ENCODE measurements at places on chromosomes 16 and 17.

GRCh38 chr17:57697891-57698711, 47.0 kb downstream of the CCDC182 start:
- DNase-seq: no peak

DNA sequence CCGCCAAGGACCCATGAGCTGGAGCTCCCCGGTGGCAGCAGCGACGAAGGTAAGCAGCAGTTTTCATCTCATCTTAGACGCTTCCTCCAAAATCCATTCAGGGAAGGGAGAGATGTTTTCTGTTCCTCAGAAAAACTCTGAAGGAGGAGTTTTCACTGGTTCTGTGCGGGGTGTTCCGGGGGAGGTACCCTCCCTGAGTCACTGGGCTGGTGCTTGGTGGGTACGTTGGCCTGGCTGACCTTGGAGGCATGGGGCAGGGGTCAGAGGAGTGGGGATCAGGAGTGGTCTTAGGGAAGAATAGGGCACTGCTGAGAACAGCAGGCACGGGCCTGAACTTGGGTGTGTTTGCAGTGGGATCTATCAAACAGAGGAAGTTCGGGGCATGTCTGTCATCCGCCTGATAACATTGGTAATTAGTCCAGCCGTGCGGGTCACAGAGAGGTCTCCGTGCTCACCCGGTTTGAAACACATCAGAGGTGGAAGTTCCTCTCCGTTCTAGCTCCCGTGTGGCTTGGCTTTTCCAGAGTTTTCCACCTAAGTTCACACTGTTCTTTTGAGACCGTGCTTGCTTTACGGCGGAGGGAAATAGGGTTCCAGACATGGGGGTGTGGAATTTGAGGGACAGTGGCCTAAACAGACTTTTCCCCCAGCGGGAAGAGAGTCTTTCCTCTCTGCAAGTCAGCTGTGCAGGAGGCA, 59.6 kb upstream of the CIBAR2 start:
- DNase-seq: no peak

DNA sequence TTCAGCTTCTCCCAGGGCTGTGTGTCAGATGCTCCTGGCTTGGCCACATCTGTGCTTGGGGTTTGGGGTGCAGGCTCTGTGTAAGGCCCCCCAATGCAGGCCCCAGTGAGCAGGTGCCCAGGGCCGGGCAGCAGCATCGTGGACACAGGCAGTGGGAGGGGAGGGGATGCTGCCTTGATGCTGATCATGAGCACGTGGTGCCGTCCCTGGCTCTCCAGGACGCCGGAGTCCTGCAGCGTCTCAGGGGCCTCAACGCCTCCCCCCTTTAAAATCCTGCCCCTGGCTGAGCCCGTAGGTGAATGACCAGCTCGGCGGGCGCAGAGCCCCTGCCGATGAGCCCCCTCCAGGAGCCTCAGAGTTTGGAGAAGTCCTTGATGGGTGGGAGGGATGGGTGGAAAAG, 9.0 kb downstream of the METRNL start:
- DNase-seq: no peak

DNA sequence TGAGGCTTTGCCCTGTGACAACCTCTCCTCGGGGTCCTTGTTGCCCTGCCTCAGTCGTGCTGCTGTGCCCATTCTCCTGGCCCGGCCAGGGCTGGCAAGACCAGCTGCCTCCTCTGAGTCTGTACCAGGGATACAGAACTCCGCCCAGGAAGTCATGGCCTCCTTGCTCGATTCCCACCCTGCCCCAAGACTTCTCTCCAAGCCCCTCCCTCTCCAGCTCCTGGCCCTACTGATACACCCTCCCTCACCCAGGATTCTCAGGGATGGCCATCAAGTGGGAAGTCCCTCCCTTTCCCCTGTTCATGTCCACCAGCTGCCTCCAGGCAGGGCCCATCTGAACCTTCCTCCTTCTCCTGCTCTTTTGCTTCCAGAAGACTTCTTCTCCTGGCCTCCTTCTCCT, 11.2 kb upstream of the TMEM208 start:
- DNase-seq: no peak

GRCh38 chr16:25845901-25846300, 154.1 kb downstream of the HS3ST4 start:
- no peak for DNase-seq

DNA sequence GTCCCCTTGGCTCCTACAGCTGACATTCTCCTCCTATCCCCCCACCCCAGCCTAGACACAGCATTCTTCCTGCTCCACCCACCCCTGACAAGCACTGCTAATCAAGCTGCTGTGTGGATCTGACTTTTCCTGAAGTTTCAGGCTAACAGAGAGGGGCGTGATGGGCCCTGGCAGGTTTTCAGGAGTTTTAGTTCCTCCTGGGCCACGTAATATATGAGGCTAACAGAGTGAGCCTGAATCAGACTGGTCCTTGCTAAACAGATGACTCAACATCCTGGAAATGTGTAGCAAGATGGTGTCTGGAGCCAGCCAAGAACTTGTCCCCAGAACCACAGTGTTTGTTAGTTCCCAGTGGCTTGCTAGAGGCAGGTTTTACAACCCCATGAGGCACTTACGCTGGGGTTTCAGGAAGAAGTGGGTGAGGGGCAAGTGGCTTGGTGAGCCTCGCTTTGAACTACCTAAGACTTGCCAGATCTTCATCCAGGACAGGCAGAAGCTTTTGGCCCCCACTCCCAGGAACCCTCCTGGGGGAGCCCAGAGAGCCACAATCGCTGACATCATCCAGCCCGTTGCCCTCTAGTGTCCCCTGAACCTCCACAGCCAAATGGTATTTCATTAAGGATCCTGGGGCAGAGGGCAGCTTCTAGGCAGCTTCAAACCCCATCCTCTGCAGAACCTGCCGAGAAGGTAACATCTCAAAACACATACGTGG, 15.9 kb downstream of the TMEM92 start:
- peak; percentile 100 for DNase-seq

- no peak for DNase-seq
Measured at GRCh38 chr17:17728550-17729251, 47.4 kb downstream of the RAI1 start.

GRCh38 chr16:89031715-89032659, 55.0 kb upstream of the CBFA2T3 start:
- no peak for DNase-seq

- DNase-seq: no peak
Measured at GRCh38 chr17:34011599-34011998, 243.5 kb upstream of the CCL2 start.

DNA sequence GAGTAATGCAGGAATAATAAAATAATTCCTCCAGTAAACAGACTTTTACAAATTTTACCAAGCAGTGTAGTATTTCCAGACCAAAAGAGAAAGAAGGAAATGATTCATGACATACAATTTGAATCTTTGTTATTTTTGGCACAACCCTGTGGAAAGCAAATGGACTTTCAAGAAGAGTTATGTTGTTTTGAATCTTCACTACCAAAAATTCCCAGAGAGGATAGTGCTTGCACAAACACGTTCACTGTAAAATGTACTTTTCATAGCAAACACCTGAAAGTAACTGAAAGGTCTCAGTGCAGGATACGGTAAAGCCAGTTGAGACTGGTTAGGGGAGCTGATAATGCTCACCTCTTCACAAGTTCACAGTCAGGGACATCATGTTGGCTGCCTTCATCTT, 107.1 kb downstream of the USP22 start:
- peak; percentile 75 for DNase-seq

DNA sequence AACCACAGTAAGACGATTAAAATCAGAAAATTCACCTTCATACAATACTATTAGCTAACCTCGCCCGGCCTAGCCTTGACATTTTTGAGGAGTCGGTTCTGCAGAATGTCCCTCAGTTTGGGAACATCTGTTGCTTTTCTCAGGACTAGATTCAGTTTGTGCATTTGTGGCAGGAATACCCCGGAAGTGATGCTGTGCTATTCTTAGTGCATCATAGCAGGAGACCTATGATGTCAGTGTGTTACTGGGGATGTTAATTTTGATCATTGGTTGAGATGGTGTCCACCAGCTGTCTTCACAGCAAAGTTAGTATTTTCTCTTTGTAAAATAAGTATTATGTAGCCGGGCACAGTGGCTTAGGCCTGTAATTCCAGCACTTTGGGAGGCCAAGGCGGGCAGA, 21.5 kb upstream of the HELZ start:
- DNase-seq: no peak

DNA sequence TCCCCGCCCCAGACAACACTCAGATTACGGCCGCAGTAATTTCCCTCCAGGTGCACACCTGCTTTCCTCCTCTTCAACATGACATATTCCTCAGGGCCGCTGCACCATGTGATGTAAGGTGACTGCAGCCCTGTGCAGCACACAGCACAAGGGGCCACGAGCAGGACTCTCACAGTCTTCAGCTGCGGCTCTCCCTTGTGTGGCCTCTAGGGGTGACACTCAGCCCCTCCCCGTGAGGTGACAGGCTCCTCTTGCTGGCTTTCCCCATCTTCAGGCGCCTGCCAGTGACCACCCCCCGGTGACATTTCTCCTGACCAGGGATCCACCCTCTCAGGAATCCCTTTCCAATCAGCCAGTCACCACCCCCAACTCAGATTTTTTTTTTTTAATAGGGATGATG, 31.3 kb upstream of the ABCC3 start:
- no peak for DNase-seq

GRCh38 chr17:56774650-56775049, 59.1 kb downstream of the C17orf67 start:
- no peak for DNase-seq

- peak; percentile 21 for DNase-seq
Measured at GRCh38 chr17:10032118-10032852, 127.2 kb upstream of the RCVRN start.

DNA sequence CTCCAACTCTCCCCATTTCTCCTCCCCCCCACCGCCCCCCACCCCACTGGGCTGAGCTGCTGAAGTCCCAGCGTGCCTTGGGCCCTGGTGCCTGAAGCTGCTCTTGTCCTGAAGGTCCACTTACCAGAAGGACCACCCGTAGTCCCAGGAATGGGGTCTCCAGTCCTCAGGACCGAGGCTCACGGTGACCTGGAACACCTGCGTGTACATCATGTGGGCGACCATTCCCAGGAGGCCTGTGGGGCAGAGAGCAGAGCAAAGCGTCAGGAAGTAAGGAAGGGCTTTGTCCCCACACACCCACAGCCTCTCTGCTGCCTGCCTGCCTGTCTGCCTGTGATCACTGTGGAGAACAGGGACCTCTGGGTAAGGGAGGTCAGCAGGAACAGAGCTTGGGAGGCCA, 218.7 kb downstream of the GSG1L start:
- DNase-seq: no peak

- DNase-seq: no peak
Measured at GRCh38 chr16:648071-648780, 939 bp upstream of the WDR90 start.

- DNase-seq: no peak
Measured at GRCh38 chr16:49566432-49566831, 192.8 kb downstream of the C16orf78 start.

DNA sequence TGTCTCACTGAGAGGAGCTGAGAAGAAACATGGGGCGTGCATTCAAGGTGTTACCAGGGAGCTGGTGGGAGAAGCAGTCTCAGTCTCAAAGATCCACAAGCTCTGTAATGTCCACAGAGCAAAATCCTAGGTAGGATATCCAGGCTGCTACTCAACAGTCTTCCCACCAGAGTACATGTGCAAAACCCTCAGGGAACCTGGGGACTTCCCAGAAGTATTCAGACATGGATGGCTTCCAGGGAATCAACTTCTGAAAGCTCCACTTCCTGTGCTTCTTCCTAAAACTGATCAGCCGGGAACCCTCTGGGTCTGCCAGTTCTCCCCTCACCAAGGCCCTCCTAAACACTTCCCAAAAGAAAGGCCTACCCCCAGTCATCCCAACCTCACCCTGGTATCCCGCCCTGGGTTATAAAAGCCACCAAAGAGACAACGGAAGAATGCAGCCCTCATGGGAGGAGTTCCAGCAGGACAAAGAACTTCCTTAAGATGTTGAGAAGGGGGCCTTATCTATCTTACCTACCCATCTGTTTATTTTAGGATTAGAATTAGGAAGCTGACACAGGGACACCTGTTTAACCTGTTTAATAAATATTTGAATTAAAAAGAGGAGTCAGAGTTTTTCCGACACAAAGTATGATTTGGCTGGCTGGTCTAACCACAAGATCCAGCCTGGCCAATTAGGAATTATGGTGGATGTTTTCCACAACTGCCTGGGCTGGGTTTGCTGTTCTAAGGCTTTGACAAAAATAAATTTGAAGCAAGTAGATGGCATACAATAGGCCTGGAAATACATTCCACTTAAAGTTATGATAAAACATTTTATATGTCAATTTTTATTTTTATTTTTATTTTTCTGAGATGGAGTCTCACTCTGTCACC, 37.0 kb downstream of the CUEDC1 start:
- peak; percentile 80 for DNase-seq
